ENCODE measurements at places on chromosomes 5 and 9.

DNA sequence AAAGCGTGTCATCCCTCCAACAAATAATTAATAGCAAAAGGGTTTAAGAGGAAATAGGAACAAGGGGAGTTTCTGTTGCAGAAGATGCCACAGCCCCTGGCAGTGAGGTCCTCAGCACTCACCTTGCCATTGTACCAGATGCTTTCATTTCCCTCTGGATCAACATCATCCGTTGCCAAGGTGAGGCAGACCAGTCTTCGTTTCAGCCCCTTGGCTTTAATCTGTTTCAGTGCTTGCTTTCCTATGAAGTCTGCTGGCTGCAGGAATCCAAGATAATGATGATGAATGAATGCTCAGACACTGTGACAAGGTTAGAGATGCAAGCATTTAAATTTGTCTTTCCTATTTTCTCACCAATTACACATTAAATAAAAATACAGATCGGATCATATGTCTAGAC is 20.0 kb upstream of the ARSB start:
- no peak for DNase-seq

- no peak for DNase-seq
Measured at GRCh38 chr5:125467222-125467621, 720.8 kb upstream of the ZNF608 start.

GRCh38 chr9:109974143-109974917 is 194.3 kb downstream of the PALM2AKAP2 start:
- no peak for DNase-seq

DNA sequence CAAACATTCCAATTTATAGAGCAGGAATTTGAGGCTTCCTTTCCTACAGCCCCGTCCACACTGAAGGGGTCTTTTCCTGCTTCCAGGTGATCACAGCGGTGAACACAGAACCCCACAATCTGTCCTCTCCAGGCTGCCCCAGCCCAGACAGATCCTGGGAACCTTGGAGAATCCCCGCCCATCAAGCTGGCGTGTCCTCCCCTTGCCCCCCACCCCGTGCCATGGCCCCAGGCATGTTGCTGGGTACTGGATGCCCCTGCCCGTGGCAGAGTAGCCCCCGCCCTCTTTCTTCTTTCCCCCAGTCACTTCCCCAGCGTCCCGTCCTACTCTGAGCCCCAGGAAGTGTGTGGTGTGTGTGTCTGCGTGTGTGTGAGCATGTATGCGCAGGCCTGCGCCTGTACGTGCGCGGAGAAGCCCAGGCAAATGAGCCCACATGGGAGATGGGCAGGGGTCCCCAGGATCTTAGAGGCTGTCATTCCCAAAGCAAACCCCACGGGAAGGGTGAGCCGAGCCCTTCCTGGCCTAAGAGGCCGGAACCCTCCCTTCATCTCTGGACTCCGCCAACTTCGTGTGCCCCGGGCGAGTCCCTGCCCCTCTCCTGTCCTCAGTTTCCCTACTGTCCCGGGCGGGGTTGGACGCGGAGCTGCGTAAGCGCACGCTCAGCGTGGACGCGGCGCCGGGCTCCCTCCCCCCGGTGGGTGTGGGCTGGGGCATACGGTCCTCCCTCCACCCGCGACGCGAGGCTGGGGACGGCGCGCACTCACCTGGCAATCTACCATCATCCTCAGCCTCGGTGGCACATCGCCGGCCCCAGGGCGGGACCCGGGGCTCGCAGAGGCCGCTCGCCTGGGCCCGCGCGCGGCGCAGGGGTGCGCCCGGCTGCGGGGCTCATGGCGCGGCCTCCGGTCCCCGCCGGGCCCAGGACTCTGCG is 15.2 kb downstream of the GBGT1 start:
- peak; percentile 31 for DNase-seq

DNA sequence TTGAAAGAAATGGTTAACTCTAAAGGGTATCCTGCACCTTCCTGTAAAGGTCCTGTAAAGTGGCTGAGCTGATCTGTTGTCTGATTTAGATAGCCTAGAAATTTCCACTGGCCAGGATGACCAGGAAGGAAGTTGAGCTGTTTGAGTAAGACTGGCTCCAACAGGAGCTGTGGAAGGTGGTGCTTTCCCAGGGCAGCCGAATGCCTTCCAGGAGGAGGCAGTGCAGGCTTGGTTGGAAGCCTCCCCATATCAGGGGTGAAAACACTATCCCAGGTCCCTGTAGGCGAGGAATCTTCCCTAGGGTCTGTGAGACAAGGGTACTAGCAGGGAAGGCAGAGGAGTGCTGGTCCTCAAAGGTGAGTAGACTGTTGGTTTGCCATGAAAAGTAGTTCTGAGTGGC is 98.4 kb downstream of the LIX1 start:
- no peak for DNase-seq

DNA sequence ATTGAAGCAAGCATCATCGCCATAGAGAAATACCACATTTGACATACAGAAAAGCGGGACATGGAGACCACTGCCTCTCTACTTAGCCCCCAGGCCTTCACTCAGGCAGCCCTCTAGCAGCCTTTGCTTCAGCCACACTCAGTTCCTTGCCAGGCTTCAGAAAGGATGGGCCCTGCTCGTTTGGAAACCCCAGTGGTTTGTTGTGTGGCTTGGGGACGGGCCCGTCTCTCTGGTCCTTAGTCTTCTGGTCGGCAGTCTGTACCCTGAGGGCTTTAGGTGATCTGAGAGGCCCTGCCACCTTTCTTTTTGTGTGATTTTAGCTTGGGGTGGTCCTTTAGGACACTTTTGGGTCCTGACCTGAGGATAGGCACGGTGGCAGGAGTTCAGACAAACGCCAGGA is 21.1 kb upstream of the ARSI start:
- DNase-seq, result no peak

GRCh38 chr5:27290172-27290571 is 251.8 kb upstream of the CDH9 start:
- DNase-seq, result no peak

DNA sequence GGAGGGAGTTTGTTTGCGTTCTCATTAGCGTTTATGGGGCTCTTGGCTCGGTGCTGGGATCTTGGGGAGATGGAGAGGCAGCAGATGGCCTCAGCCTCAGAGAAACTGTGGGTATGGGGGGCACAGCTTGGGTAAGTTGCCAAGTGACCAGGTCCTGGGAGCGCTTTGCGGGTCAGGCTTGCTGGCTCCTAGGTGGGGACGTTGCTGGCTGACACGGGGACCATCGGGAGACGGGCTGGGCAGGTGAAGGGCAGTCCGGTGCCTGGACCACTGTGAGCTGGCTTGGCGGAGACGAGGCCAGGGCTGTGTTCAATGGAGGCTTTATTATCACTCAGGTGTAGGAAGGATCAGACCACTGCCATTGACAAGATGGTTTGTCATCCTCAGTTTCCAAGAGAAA is 30.0 kb downstream of the FGD3 start:
- no peak for DNase-seq

- DNase-seq, result no peak
Measured at GRCh38 chr5:86971034-86971571, 296.6 kb upstream of the RASA1 start.

DNA sequence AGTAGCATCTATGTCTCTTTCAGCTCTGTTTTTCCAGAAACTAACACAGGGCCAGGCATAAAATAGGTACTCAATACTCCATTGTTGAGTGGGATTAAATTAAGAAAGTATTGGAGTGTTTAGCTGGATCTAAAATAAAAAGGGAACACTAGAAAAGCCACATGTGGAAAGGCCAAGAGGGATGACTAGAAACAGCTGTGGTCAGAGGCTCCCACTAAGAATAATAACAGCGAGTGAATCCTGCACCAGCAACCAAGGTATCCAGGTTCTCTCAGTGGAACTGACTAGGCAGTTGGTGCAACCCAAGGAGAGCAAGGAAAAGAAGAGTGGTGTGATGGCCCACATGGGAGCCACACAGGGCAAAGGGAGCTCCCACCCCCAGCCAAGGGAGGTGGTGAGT is 31.5 kb upstream of the RGMB start:
- no peak for DNase-seq

DNA sequence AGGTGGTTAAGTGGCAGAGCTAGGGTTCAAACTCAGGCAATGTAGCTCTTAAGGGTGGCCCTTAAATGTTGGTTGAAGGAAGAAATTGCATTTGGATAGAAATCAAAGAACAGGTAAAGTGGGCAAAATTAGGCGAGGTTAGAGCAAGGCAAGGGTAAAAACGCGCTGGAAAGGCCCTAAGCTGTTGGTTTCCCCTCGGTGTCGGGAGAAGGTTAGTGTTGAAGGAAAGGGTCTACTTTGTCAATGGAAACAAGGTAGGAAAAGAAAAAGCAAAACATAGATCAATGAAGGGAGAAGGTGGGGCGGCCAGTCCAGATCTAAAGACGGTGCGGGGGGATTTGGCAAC is 431 bp downstream of the FASTKD3 start:
- DNase-seq, result no peak

DNA sequence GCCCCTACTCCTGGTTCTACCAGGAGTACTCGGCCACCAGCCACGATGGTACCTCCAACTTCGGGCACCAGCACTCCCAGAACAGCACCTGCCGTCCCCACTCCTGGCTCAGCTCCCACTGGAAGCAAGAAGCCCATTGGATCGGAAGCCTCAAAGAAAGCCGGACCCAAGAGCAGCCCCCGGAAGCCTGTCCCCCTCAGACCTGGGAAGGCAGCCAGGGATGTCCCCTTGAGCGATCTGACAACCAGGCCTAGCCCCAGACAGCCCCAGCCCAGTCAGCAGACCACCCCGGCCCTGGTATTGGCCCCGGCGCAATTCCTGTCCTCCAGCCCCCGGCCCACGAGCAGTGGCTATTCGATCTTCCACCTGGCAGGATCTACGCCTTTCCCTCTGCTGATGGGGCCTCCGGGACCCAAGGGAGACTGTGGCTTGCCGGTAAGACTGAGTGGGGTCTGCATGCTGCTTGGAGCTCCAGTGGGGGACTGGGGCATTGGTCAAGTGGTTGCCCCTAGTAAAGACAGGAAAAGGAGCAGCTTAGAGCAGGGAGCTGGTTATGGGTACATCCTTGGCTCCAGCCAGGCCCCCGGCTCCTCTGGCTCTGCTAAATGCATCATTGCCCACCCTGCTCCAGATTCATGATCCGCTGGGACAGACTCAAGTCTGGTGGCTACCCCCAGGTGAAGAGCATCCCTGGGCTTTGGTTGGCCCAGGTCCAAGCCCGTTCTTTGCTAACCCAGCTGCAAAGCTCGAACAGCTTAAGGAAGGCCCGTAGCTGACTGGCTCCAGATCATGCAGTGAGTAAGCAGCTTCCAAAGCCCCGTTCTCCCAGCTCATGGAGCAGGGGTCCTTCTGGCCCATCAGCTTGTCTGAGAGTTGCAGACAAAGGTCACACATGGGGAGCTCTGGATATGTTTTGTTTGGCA is 14.0 kb downstream of the COL27A1 start:
- no peak for DNase-seq

DNA sequence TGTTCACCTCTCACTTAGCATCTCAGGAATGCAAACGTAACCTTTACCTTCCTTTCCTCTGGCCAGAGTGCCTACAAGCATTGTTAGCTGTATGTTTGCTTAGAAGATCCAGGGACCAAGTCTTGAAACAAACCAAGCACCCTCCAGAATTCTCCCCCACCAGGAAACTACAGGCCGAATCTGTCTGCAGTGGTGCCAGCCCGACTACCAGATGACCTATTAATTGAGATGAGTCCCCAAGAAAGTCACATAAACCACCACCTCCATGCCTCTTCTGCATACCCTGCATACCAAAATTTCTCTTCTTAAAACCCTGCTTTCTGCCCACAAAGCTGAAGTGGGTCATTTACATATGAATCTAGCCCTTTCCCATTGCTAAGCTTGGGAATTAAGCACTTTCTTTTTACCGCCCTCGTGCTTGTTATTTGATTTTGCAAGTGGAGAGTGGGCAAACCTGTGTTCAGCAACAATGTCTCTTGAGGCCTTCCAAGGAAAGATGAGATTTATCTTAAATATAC is 1239.1 kb downstream of the CDH12 start:
- DNase-seq, result no peak

GRCh38 chr5:148312153-148312552 is at the start of gene SPINK7:
SPINK7 (plus strand) TSS chr5:148312423; CDS start chr5:148312484, 61 bp downstream.
- DNase-seq, result no peak

DNA sequence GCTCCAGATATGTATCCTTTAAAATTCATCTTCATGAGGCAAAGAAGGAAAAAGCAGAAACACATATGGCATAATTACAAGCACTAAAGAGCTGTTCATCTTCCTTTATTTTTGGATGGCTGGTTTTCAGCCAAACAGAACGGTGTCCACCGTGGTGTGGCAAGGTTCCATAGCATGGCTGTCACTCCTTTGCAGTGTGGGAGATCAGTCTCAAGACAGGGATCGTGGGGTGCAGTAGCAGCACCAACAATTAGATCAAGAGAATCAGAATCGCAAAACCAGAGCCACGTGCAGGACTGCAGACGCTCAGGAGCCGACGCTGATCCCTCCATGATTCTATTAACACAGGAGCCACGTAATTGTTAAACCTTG is 79.5 kb downstream of the SEMA4D start:
- DNase-seq, result no peak

DNA sequence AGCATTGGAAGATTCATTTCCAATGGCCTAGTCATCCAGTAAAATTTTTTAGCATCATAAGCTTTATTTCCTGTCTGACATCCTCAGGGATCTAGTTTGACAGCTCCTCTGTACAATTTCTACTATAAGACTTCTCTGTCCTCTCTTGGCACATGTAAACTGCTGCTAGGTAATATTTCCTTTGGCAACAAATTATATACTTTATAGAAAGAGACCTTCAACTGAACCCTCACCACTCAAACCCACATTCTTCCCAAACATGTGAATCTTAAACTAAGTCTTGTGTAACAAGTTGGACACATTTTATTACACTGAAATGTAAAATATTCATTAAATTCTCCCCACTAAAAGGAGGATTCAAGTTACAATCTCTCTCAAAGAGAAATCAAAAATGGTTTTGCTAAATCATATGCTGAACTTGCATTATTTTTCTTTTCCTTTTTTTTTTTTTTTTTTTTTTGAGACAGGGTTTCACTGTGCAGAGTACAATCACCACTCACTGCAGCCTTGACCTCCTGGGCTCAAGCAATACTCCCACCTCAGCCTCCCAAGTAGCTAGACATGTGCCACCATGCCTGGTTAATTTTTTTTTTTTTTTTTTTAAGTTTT is 36.9 kb downstream of the SCAI start:
- no peak for DNase-seq
